MCF 10A (cell line): ENCODE measurements at places on chromosomes 1 and 21. TPM values are rescaled to one million over a fixed set of nuclear protein-coding genes. Genes with fewer than 3 reads are reported as not detected.
A peak's percentile ranks its signal among the peaks of the same experiment; 100 is the strongest.

FCGR1A gene
- not detected in 2 replicates for total RNA-seq

CHIT1 gene
- not detected in 2 replicates for total RNA-seq

- no peak for DNase-seq
Measured at GRCh38 chr1:53332186-53332564, 4.3 kb upstream of the LRP8 start.

GRCh38 chr21:30689822-30690221, 28.8 kb downstream of the KRTAP21-3 start:
- DNase-seq, result no peak

GRCh38 chr1:26690157-26690556, 5.7 kb upstream of the ARID1A start:
- no peak for DNase-seq

DNA sequence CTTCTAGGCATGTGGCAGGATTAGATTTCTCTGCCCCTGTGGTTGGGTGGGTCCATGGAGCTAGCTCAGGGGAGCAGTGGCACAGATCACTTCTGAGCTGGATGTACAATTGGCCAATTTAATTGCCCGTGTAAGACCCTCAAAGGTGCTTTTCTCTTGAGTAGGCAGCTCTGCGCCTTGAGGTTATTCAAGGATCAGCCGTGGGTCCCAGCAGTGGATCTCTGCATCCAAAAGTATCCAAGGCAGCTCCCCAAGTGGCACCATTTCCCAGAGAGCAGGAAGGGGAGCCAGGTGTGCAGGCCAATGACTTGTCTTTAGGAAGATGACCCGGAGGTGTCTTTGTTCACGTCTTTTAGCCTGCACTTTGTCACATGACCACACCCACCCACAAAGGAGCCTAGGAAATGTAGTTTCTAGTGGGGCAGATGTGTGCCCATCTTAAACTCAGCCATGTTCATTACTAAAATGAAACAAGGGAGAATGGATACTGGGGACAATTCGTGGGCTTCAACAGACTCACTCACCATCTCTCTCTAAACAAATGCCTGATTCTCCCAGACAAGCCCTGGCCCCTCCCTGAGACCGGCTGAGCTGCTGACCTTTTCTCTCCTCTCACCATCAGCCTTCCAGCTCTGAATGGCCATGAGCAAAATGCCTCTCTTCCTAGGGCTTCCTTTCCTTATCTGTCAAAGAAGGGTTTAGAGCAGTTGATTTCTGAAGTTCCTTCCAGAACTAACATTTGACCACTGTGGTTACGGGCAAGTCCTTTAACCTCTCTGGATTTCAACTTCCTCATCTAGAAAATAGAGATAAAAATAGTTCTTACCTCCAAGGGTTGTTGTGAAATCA, 41.4 kb upstream of the TENT5C start:
- no peak for DNase-seq

DNA sequence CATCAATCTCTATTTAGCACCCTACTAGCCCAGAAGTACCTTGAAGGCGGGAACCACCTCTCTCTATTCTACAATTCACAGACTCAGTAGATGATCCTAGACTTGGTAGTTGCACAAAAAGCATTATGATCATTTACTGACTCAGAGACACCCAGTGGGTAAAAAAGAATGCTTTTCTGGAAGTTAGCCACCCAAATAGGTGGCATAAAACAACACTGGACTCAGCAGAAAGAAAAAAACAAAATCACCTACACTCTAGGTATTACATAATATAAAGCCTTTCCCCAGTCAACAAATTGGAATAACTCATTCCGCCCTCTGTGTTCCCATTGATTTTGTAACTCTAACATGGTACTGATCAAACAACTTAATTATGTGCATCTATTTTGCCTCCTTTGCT, 126.3 kb downstream of the PTPN14 start:
- peak; percentile 81 for DNase-seq

- DNase-seq, result peak; percentile 2
Measured at GRCh38 chr1:55826381-55827080, 611.4 kb upstream of the USP24 start.

GRCh38 chr1:54125386-54126070, 27.3 kb downstream of the CDCP2 start:
- peak; percentile 36 for DNase-seq

GRCh38 chr1:32786856-32787255, 30.3 kb downstream of the YARS1 start:
- DNase-seq, result no peak
